ENCODE measurements at places on chromosomes 7 and 10.

DNA sequence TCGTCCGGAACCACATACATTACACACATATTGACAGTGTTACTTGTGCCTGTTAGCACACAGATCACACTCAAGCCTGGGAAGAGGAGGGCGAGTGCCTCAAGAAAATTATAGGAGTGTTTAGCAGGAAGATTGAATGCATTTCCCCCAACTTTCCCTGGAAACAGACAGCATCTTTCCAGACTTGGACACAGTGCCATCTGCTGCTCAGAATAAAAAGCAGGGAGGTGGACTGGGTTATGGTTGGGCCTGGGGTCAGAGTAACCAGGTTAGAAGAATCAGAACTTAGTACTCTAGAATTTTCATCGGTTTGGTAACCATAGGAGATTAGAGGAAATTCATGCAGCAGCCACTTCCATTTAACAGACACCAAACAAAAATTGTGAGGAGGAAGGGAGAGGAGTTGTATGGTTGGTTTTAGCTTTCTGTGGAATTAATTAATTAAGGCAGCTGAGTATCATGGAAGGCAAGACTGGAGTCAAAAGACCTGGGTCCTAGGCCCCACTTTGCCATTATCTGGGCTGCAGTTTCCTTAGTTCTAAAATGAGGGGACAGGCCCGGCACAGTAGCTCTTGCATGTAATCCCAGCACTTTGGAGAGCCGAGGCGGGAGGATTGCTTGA lies 43.4 kb upstream of the OPTN start:
- DNase-seq = no peak

- DNase-seq = no peak
These were observed 95.3 kb downstream of the KAT6B start for GRCh38 chr10:74921744-74922143.

DNA sequence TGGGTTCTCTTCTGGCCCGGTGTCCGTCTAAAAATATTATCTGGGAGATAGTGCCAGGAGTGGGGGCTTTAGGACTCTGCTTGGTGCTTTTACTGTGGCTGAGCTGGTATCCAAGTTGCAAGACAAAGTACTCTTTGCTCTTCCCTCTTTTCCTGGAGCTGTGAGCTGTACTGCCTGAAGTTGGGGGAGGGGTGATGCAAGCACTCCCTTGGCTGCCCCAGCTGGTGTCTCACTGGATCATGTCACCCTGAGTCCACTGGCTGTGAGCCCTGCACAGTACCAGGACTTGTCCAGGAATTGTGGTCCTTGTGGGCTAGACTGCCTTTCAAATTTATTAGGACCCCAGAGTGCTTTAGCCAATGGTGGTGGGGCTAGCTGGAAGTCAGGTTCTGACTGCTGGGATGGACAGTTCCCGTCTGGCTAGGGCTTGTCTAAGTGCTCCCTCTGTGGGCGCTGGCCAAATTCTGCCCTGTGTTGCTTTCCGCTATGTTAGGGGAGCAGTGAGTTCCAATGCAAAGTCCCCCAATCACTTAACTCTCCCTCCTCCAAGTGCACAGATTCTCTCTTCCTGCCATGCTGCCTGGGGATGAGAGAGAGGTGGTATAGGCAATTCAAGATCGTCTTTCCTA lies 13.1 kb downstream of the CC2D2B start:
- no peak for DNase-seq

DNA sequence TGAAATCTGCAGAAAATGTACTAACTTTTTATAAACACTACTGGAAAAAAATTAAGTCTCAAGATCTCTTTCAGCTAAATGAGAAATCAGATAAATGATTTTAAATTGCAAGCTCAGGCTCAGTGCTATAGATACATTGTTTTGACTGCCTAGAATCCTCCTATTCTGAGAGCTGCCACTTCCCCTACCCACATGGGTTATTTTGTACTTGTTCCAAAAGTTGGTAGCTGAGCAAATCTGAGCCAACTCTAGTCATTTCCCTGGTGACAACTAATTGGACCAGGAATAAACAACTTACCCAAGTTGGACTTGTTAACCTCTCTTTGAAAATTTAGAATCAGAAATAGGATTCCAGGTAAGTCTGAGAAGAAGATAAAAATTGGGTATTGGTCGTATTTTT lies 202.1 kb downstream of the MBL2 start:
- no peak for DNase-seq
